ENCODE measurements at places on chromosomes 13 and 19.

GRCh38 chr19:12937093-12937926 is 1.1 kb upstream of the CALR start:
- DNase-seq = no peak

- no peak for DNase-seq
Measured at GRCh38 chr13:75220238-75220542, 261.8 kb downstream of the TBC1D4 start.

DNA sequence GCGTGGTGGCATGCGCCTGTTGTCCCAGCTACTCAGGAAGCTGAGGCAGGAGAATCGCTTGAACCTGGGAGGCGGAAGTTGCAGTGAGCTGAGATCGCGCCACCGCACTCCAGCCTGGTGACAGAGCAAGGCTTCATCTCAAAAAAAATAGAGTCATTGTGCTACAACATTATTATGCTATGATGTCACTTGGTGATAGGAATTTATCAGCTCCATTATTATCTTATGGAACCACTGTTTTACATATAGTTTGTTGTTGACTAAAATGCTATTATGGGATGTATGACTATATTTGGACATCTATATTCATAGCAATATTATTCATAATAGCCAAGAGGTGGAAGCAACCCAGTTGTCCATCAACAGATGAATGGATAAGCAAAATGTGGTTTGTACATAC is 26.4 kb upstream of the SLC7A1 start:
- no peak for DNase-seq

- DNase-seq = no peak
Measured at GRCh38 chr13:72737033-72737432, 9.3 kb downstream of the BORA start.

DNA sequence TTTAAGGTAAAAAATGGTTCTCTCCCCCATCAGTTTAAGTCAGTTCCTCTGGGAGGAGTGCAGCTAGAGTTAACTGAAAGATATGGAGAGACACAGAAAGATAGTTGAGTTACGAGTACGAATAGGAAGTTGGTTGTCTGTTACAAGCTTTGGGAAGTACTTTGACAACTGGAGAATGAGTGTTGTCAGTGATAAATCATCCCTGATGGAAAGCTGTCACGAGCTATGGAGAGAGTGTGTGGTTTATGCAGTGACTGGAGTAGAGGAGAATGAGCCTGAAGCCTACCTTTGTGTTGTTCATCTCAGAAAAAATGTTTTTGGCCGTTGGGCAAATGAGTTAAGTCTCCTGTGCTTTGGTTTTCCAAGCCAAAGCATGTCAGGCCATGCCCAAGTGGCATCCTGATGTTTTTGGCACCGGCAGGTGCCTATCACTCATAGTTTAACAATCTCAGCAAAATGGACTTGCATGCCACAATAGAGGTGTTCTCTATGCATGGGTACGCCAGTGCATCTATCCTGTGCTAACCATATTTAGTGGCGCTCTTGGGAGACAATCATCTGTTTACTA is 350.2 kb downstream of the IRS2 start:
- DNase-seq = no peak

DNA sequence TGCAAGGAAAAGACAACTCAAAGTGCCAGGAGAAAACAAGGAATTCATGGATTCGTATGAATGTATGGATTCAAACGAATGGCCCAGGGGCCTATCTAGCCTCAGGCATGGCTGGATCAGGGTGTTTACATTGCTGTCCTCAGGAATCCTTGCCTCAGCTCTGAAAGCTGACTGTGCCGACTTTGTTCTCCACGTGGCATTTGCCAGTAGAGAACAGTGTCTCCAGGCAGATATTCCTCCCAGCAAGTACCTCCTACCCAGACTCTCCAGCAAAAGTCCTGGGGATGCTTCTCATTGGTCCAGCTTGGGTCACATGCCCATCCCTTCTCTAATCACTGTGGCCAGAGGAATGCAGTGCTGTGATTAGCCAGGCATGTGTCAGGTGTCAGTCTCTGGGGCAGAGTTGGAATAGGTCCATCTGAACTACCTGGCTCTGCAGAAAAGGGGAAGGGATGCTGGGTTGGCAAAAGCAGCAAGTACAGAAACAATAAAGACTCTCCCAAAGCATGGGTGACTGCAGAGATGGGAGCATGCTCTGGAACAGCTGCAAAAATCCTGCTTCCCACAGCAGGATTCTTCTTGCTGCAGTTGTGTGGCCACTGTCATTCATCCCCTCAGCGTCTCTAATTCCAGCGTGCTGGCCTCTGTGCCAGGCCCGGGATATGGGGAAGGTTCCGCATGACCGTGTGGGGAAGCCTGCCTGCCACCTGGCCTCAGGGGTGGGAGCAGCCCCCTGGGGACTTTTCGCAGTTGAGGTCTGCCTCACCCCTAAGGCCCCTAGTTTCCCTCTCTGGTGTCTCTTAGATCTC is 30.0 kb downstream of the CCNE1 start:
- DNase-seq = no peak

DNA sequence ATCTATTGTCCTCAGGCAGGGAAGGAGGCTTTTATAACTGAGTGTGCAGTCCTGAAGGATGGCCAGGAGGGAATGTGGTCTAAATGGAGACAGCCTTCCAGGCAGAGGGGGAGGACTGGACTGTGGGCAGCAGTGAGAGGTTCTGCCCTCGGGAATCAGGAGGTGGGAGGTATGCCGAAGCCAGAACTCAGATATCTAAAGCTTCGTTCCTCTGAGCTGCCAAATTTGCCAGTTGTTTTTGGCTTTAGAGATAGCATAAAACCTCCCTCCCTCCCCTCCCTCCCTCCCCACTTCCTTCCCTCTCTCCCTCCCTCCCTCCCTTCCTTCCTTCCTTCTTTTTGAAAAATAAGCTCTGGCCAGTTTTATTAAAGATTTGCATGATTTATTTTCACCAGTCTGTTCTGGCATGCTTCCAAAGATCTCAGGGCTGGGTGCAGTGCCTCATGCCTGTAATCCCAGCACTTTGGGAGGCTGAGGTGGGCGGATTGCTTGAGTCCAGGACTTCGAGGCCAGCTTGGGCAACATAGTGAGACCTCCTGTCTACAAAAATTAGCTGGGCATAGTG is 2.4 kb downstream of the MEDAG start:
- no peak for DNase-seq

DNA sequence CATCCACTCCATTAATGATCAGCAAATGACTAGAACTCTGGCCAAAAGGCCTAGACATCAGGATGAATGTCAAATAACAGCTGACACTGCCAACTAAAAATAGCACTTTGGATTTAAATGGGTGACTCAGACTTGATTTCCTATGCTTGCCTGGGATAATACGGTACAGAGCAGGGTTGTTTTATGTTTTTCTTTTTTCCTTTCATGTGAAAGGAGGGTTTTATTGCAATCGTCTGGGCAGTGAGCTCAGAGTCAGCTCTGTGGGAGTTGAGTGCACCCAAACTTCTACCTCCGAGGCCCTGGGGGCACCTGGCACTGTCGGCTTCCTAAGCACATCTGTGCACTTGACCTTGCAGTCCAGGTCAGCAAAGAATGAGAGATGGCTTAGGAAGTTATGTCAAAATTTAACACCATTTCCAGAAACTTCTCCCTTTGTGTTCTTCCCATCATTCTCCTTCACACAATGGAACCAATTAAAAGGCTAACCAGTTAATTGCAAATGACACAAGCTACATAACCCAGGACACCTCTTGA is 134.1 kb downstream of the LACC1 start:
- no peak for DNase-seq

DNA sequence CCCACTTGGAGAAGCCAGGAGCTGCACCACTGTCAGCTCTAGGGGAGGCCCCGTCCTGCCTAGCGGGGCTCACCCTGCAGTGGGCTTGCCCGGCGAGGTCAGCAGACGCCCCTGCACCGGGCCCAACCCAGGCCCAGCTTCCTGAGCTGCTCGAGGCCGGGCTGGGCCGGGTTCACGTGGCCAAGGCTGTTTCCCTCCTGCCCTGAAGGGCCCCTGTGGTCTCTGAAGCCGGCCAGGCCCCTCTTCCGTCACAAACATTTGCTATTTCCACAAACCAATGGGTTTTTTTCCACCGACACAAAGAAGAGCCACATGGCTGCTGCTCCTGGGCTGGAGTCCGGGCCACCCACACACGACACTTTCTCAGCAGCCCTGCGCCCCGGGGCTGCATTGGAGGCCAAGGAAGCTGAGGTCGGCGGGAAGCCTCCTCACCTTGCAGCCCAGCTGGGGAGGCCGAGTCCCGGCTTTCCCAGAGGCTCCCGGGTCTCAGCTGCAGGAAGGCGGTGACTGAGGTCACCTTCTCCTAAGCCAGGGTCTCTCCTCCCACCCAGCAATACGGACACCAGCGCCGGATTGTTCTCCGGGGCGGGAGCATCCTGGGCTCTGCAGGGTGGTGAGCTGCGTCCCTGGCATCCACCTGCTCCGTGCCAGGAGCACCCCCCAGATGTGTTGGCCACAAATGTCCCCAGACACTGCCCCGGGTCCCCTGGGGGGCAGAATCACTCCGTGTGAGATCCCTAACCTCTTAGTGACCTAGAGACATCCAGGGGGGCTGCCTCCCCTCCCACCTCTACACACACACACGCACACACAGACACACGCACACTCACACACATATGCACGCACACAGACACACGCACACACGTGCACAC is 80.5 kb downstream of the GADD45B start:
- no peak for DNase-seq

DNA sequence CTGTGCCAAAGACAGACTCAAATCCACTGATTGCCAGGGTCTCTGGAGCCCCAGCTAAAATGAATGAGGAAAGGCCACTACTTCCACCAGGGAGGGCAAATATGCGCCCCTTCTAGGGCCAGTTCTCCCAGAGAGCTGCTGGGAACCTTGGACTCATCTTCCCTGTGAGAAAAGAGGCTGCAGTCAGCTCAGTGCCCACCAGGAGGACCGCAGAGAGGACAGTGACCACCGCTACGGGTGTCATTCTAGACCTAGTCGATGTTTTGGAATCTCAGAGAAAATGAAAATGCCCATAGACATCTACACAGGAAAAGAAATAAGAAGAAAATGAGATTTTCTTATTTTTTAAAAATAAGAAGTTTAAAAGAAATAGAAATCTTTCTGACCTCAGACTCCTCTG is 235.1 kb downstream of the UQCRFS1 start:
- no peak for DNase-seq

DNA sequence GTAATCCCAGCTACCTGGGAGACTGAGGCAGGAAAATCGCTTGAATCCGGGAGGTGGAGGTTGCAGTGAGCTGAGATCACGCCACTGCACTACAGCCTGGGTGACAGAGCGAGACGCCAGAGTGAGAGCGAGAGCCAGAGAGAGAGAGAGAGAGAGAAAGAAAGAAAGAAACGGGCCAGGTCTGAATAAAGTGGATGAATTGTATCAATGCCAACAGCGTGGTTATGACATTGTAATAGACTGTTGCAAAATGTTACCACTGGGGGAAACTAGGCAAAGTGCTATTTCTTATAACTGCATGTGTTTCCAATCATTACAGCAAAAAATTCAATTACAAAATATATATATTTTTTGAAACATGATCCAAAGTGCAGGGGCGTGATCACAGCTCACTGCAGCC is 11.8 kb upstream of the BTBD2 start:
- no peak for DNase-seq

DNA sequence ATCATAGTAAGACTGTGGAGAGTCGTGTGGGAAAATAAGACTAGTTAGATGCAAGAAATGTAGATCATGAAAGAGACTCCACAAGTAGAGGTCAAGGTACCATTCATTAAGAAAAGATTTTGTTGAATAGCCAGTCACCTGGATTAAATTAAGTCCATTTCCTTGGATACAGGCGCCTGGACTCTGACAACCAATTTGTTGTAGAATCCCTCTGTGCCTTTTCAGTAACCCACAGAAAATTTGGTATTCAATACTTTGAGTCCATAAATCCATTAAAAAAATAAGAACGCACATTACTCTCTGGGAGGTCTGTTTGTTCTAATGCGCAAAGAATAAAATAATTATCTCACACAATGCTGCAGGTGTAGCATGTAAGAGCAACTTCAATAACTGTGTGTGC is 469.4 kb downstream of the KLF12 start:
- no peak for DNase-seq

GRCh38 chr13:48636550-48636949 is 17.2 kb upstream of the CYSLTR2 start:
- DNase-seq = no peak

DNA sequence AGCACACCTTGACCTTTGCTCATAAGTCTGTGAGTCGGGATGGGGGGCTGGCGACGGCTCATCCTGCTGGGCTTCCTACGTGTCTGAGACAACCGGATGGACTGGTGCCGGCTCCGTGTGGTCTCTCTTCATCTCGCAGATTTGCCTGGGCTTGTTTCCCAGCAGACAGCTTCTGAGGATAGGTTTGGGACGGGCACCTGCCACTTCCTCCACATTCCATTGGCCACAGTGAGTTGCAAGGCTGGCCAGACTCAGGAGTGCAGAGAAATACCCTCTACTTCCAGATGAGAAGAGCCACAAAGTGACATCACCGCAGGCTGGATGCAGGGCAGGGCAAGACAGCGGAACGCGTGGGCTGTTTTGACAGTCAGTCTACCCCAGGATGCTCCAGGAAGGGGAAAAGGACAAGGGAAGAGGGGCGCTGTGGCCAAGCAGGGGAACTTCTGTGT is 48.1 kb downstream of the IRS2 start:
- no peak for DNase-seq

- DNase-seq = no peak
Measured at GRCh38 chr13:100129605-100130004, 40.7 kb downstream of the PCCA start.

- DNase-seq = no peak
Measured at GRCh38 chr13:65508338-65508737, 1721.8 kb downstream of the PCDH9 start.

- no peak for DNase-seq
Measured at GRCh38 chr19:4390017-4390566, 10.3 kb downstream of the SH3GL1 start.

DNA sequence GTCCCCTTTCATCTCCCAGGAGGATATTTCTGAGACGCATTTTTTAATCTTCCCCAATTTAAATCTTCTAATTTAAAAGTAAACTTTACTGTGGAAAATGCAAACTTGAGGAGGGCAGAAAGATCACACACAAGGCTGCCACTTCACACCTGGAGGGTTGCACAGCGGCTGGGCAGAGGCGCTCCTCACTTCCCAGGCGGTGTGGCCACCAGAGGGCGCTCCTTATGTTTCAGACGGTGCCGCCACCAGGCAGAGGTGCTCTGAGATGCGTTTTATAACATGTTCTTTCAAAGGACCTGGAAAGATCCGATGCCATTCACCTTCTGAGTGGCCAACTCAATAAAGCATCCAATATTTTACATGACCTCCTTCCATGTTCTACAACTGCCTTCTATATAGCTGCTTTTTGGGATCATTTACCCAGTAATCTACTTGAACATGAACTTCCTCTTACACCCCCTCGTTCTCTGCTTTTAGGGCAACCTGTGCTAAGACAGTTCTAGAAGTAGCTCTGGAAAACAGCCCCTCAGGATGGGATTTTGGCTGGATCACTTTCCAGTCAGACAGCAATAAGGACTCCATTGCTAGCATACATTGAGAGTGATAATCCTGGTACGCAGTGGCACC is 14.8 kb upstream of the MTUS2 start:
- no peak for DNase-seq

DNA sequence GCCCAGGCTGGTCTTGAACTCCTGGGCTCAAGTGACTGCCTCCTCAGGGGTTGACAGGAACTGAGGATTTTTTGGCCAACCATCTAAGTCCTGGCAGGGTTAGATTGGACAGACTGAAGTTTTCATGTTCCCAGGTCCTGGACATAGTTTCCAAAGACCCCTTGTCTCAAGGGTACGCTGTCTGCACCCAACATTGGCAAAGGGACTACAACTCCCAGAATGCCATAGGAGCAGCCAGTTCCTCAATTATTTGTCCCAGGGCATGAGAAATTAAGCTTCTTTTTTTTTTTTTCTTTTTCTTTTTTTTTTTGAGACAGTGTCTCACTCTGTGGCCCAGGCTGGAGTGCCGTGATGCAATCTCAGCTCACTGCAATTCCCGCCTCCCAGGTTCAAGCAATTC is 6.9 kb downstream of the GYS1 start:
- DNase-seq = no peak
